RKO (cell line): ENCODE measurements at places on chromosomes 5 and 9.

GRCh38 chr9:133342069-133342406 is 5.9 kb downstream of the MED22 start:
- DNase-seq: no peak

DNA sequence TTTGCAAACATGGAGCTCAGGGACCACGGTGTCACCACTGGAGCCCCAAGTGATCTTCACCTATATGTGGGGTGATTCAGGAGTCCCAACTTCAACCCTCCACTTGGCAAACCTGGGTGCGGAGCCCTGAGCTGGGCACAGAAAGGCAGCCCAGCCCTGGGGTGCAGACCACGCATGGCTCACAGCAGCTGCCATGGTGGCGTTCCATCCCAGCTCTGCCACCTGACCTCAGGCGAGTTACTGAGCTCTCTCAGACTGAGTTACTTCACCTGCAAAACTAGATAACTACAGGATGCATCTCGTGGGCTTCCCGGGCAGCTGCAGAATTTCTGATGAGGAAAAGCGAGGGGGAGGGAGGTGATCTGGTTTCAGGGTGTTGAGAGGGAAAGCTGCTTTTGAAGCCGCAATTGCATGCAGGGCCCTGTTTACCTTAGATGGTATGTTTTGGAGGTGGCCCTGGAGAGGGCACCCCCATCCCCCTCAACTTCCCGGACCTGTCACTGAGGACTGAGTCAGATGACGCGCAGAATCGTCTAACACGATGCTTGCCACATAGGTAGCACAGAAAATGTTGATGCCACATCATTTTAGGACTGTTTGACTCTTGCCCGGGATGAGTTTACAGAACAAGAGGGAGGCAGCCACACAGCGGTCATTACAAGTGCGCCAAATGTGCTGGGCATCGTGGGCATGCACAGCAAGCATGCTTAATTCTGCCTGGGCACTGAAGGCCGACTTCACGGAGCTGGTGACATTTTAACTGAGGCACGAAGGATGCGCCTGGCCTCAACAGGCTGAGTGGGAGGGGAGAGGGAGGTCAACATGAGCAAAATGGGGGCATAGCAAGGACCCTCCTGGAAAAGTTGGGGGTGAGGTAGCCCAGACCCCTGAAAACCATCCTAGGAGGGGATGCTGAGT is 154.6 kb downstream of the COL23A1 start:
- no peak for DNase-seq

- DNase-seq: no peak
Measured at GRCh38 chr5:87899208-87899661, 369.4 kb downstream of the TMEM161B start.

- no peak for DNase-seq
Measured at GRCh38 chr9:35001803-35002502, 12.4 kb downstream of the DNAJB5 start.

DNA sequence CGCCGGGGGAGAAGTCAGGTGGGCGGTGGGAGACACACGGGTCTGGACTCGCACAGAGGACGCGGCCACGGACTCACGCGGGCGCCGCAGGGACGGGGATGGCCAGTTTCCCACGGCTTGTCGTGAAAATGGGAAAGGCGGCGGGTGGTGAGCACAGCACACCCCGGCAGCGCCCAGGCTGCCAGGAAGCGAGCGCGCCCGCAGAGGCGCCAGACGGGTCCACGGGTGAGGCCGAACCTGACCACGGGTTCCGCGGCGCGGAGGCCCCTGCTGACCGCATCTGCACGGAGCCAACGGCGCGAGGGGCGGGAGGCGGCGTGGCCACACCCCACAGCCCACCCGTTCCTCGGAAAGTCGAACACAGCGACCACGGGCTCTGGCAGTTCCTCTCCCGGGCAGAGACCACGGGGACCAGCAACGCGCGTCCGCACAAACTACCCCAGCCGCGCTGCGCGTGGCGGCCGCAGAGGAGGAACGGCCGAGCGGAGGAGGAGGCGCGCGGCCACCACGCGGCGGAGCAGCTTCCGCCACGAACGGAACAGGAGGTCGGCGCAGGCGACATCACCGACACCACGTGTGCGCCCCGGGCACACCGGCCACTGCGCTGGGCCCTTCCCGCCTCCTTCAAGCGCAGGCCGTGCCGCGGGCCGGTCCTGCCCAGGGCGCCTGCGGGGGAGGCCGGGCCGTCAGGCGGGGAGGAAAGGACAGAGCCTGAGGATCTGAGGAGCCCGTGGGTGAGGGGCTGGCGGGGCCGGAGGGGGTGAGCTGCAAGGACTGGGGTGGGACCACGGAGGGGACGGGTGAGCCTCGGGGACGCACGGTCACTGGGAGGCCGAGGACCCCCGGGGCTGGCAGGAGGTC is 5.6 kb downstream of the EXD3 start:
- DNase-seq: no peak

DNA sequence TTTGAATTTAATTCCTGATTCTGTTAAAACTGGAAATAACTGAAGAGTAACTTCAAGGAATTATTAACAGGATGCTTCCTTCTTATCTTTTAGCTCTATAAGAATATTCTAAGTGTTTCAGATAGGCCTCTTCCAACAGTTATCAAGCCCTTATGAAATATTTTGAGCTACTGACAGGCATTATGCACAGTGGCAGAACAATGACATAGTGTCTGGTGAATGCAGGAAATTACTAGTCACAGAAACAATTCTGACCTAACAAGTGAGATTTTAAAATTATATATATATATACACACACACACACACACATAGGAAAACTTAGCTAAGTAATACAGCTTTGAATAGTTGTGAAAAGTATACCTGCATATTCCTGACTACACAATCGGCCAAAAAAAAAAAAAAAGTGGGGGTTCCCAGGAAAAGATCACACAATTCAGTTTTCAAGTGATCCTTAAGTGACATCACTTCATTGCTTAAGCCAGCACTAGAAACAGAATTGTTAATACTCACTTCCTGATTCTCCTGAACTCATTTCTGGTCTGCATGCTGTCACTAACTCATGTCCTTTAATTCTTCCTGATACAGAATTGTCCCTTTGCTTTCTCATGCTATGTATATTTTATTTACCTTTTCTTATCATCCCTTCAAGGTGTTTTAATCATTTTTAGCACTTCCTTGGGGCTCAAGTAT is 77.3 kb downstream of the SLC25A46 start:
- no peak for DNase-seq
